ENCODE measurements at places on chromosomes 16 and 17.

DNA sequence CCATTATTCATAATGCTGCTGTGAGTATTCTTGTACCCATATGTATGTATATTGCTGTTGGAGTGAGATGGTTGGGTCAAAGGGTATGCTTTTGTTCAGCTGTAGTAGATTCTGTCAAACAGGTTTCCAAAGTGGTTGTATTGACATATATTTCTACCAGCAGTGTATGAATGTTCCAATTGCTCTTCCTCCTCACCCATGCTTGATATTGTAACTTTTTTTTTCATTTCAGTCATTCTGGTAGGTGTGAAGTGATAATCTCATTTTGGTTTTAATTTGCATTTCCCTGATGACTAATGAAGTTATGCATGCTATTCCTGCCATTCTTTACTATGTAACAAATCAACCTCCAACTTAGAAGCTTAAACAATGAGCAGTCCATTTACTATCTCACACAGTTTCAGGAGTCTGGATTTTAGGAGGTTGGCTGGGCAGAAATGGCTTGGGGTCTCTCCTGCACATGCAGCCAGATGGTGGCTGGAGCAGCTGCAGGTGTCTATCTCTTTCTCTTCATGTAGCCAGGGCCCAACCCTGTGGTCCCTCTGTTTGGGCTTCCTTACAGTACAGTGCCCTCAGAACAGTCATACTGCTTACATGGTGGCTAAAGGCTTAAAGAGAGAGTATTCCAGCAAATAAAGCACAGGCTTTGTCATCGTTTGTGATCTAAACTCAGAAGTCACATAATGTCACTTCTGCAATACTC, 21.2 kb downstream of the ERAL1 start:
- no peak for DNase-seq

GRCh38 chr17:68221786-68222185, 26.1 kb upstream of the AMZ2 start:
- no peak for DNase-seq

- DNase-seq, result no peak
Observed at GRCh38 chr17:32341141-32341856, 674 bp downstream of the C17orf75 start.

DNA sequence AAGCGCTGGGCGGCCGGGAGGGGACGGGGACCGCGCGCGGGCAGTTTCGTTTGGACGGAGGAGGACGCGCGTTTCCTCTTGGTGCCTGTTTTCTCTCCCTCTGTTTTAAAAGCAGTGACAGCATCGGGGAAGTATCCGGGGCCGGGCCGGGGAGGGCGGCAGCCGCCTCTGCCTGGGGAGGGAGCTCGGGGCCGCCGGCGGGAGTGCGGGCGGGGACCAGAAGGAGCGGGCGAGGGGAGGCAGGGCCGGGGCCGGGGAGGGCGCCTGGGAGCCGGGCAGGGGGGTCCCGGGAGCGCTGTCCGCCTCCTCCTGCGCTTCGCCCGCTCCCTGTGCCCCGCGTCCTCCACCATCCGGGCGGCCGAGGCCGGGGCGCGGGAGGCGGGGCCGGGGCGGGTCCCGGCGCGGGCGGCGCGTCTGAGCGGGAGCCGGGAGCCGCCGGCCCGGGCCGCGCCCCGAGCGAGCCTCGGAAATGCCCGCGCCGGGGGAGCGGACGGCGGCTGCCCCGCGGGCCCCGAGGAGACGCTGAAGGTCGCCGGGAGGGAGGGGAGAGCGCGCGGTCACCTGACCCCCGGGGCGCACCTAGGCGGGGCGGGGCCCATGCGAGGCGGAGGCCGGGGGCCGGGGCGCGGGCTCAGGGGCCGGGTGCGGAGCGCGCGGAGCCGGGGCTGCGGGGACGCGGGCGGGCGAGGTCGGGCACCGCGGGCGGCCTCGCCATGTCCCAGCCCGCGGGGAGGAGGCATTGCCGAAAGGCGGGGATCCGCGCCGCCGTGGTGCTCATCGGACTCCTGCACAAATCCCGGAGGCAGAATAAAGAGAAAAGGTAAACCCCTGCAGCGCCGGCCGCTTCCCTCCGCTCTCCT, 57.3 kb downstream of the RAP1GAP2 start:
- DNase-seq, result peak; percentile 27

- no peak for DNase-seq
Observed at GRCh38 chr17:44220213-44221083, 973 bp upstream of the UBTF start.

DNA sequence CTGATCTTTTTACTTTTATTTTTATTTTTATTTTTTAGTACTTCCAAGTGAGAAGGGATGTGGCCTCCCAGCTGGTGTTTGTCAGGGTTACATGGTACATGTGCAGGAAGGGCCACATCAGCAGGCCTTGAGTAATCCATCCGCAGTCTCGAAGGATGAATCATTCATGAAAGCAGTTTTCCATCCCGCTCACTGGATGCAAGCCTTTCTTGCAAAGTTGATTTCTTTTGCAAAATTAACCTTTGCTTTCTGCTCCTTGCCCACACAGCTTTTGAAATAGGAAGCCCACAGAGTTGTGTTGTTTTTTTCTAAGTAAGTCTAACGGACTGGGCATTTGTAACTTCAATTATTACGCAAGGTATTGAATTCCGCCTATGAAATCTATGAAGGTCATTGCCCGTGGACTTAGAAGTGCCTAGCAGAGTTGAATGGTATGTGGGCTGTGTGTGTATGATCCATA, 157.4 kb downstream of the PRKCA start:
- peak; percentile 93 for DNase-seq

GRCh38 chr17:51736356-51736755, 422.2 kb downstream of the CA10 start:
- DNase-seq, result no peak

- DNase-seq, result peak; percentile 64
Observed at GRCh38 chr16:19116711-19117449, 3.1 kb downstream of the ITPRIPL2 start.

DNA sequence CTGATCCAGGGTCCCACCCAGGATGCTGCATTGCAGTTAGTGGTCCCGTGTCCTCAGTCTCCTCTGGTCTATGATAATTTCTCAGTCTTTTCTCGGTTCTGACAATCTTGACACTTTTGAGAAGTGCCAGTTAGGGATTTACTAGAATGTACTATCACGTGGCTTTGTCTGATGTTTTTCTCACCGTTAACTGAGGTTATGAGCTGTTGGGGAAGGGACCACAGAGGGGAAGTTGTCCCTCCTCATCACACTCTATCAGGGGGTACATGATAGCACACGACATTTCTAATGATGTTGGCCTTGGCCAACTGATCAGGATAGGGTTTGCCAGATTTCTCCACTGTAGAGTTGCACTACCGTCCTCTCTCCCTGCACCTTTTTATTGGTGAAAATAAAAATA, 250.9 kb upstream of the SDK2 start:
- DNase-seq, result no peak

DNA sequence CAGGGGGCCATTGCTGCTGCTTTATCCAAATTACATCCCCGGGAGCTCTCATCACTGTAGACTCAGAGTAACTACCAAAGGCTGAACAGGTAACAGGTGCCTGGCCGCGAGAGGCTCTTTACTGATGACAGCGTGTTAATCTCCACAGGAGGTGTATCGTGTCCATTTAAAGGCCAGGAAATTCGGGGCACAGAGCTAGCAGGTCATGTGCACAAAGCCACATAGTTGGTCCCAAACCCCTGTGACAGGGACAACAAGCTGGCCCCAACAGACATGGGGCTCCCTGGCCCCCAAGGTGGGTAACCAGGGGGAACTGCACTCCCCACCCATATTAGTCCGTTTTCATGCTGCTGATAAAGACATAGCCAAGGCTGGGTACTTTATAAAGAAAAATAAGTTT, 55.3 kb upstream of the RBFOX3 start:
- DNase-seq, result no peak

Measured in CD14-positive monocyte (primary cell).